ENCODE measurements at places on chromosomes 6 and 20.

DNA sequence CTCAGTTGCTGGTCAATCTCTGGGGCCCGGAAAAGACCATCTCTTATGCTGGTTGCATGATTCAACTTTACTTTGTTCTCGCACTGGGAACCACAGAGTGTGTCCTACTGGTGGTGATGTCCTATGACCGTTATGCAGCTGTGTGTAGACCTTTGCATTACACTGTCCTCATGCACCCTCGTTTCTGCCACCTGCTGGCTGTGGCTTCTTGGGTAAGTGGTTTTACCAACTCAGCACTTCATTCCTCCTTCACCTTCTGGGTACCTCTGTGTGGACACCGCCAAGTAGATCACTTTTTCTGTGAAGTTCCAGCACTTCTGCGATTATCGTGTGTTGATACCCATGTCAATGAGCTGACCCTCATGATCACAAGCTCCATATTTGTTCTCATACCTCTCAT is 4.3 kb downstream of the OR2J3 start:
- no peak for DNase-seq

GRCh38 chr6:135393289-135393688 is 104.3 kb downstream of the AHI1 start:
- no peak for DNase-seq

DNA sequence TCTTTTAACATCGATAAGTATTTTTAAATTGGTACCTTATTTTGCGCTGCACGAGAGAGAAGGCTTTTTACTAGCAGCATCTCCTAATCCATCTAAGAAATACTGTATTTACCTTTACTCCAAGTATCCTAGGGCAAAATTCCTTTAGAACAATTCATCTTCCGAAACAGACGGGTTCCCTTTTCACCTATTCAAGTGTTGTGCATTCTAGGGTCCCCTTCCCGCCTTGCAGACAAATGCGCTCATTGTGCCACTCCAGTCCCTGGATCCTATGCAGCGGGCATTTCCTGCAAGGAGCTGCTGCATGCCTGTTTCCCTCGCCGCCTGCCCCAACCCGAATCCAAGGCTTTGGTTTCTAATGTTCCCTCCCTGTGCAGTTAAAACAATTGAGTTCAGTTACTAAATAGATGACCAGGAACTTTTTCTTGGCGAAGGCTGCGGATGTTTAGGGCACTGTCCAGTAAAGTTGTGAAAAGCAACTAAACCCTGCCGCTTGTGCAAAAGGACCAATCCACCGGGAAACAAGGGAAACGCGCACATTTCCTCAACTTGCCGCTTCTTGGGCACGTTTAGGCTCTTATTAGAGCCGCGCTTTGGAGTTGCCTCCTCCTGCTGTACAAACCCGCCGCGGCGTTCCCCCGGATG is 556 bp upstream of the SCAF8 start:
- DNase-seq = no peak

DNA sequence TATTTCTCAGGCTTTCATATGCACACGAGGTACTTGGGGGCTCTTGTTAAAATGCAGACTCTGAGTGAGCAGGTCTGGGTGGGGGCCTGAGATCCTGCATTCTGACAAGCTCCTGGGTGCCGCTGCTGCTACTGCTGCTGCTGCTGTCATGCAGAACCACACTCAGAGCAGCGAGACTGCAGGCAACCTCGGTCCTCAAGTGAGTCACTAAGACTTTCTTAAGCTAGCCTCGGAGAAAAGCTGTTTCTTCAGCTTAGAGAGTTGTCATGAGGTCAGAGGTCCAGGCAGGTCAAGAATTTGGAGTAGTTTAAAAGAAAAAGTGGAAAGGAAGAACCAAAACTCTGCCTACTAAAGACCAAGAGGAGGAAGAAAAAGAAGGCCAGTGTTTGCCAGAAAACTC is 92.9 kb downstream of the SPTLC3 start:
- no peak for DNase-seq

- no peak for DNase-seq
Measured at GRCh38 chr6:1778686-1779235, 169.0 kb downstream of the FOXC1 start.

DNA sequence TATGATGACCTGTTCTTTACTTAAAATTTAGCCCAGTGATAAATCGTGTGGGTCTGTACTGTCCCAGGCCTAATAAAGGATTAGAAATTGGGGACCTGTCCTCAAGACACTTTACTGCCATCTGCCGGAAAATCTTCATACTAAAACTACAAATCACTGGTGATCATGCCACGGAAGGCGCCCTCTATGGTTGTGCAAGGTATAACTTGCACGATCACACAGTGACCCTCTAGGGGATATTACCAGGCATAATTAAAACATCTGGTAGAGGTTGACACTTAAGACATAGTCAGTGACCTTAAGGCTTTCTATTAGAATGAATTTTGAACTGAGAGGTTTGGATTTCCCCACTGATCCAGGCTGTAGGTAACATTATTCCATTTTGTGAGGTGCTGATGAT is 172.6 kb downstream of the BMP2 start:
- no peak for DNase-seq

GRCh38 chr6:67630146-67630545 is 1004.9 kb upstream of the ADGRB3 start:
- DNase-seq = no peak

DNA sequence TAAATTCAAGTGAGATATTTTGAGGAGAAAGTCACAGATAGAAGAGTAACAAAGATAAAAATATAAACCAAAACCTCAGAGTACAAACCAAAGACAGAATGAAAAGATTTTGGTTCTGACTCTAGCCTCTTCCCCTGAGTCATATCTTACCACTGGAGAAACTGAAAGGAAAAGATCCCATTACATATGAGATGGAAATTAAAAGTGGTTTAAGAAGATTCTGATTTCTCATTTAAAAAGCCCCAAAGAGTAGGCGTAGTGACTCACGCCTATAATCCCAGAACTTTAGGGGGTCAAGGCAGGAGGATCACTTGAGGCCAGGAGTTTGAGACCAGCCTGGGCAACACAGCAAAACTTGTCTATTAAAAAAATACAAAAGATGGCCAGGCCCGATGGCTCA is 30.6 kb downstream of the SPINT4 start:
- DNase-seq = no peak

Data from stimulated activated naive CD4-positive, alpha-beta T cell (primary cell).